ENCODE measurements at places on chromosomes 2 and 18.

DNA sequence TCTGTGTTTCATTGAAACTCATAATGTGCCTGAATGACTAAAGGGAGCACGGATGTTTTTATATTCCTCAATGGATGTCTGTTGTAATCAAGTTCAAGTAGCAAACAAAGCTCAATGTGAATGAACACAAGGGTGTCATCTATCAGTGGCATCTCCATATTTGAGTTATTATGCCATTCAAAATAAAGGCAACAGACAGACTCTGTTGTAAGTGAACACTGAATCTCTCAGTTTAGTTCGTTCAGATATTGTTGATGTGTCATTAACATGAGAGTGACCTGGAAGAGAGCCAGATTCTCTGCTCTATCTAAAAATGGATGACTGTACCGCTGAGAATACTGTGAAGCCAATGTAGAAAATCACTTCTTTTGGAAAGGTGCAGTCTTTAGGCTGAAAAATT, 118.7 kb downstream of the NUP35 start:
- DNase-seq: no peak

- no peak for DNase-seq
Observed at GRCh38 chr2:237456200-237456843, 30.7 kb upstream of the MLPH start.

GRCh38 chr18:6412933-6413472, 1.7 kb downstream of the L3MBTL4 start:
- no peak for DNase-seq

- DNase-seq: no peak
Observed at GRCh38 chr2:202306034-202306433, 40.5 kb downstream of the NOP58 start.

DNA sequence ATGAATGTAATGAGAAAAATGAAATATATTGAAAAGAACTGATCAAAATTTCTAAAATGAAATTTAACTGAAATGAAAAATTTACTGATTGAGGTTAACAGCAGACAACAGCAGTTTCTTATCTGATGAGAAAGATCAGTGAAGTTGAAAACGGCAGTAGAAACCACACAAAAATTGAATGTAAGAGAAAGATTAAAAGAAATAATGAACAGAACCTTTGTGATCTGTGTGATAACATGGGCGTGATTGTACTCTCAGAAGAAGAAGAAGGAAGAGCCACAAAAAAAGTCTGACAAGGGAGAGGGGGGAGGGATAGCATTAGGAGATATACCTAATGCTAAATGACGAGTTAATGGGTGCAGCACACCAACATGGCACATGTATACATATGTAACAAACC, 45.2 kb downstream of the FAM117B start:
- no peak for DNase-seq

DNA sequence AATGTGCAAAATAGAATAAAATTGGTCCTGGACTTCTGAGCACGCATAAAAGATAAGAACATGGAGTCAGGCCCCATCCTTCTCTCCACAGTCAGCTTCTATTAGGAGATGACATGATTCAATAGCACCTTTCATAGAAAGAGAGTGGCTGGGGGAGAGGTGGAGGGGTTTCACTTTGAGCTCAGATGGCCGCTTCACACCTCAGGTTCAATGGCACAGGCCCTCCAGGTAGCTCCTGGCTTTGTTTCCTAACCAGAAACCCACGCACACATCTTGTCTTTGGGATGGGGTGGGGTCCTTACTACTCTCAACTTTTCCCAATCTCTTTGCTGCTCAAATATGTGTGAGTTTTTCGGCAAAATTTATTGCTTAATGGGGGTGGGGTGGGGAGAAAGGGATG, 332.3 kb downstream of the CLIP4 start:
- no peak for DNase-seq

- no peak for DNase-seq
Observed at GRCh38 chr18:25103468-25104155, 248.4 kb downstream of the ZNF521 start.

DNA sequence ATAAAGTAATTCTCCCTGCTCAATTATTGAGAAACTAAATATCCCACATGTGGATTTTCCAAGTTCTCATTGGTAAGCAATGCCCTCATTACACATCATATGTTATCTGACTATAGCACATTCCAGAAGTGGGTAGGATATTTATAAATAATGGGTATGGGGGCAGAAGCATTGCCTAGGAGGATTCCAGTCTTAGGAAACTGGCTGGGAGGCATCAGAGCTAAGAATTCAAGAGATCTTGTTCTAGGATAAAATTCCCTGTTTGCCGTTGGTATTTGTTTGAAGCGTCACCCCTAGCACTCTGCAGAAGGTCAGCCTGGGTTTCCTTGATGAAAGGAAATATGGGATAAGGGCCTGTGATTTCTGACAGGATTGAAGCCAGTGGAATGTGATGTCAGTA, 20.1 kb downstream of the SIX2 start:
- no peak for DNase-seq

- DNase-seq: no peak
Observed at GRCh38 chr2:142707318-142707717, 170.1 kb upstream of the KYNU start.

- no peak for DNase-seq
Observed at GRCh38 chr2:11583840-11584524, 50.1 kb downstream of the GREB1 start.

DNA sequence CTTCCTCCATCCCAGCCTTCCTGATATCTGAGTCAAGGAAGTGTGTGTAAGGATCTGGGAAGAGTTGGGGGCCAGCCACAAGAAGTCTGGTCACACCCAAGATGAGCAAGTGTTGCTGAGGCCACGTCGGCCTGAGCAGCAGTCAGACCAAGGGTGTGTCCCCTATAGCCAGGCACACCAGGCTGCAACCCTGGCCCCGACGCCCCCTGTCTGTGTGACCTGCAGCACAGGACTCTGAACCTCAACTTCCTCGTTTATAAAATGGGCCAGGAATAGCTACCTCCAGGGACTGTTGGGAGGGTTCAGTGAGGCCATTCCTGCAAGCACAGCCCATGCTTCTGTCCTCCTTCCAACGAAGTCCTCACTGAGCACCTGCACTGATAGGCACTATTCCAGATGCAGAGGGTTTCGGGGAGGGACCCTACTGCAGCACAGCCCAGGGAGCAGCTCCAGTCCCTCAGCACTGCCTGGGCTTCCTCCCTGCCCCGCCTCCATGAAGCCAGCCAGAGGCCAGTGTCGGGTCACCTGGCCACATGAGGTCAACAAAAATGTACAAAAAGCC, 13.3 kb downstream of the LIMS2 start:
- DNase-seq: peak; percentile 7

DNA sequence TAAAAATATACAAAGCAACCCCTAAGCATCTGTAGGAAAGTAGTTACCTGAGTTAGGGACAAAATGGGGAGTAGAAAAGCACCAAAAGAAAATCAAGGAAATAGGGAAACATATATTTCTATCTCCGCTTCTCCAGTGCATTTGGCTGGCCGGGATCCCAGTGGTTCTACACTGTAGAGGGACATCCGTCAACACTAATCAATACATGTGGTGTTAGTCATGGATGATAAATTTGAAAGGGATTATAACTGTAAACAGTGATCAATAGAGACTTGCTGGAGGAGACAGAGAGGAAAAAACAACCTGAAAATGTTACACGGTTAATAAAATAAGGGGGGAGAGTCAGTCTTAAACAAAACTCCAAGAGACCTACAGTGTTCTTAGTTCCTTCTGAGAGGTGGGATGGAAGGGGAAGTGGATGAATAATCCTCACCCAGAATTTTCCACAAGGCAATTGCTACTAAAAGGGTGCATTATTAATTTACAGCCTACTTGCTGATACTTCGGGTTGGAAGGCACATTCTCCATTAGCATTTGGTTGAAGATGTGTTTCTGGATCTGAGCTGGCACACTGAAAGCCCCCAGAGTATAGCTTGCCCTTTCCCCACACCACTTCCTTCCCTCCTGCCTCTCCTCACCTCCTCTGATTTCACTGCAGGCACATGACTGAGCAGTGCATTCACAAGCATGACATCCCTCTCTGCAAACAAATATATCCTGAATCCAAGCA, 530.0 kb downstream of the BCL11A start:
- DNase-seq: no peak

Measured in activated B cell treated with CpG ODN at 0.5 μM for 24 hours (primary cell).